Mammary epithelial cell (primary cell): ENCODE measurements at places on chromosomes 7 and 10. TPM values are rescaled to one million over a fixed set of nuclear protein-coding genes. Genes with fewer than 3 reads are reported as not detected.

Gene PHKG1
- polyA plus RNA-seq = 0.37 TPM

Gene ABCB8
- polyA plus RNA-seq = 31.7 TPM

Gene PCGF5
- 13.4 TPM for polyA plus RNA-seq

Gene ADRA2A
- not detected for polyA plus RNA-seq

- no peak for DNase-seq
Measured at GRCh38 chr7:45219130-45219529, 61.5 kb downstream of the RAMP3 start.

DNA sequence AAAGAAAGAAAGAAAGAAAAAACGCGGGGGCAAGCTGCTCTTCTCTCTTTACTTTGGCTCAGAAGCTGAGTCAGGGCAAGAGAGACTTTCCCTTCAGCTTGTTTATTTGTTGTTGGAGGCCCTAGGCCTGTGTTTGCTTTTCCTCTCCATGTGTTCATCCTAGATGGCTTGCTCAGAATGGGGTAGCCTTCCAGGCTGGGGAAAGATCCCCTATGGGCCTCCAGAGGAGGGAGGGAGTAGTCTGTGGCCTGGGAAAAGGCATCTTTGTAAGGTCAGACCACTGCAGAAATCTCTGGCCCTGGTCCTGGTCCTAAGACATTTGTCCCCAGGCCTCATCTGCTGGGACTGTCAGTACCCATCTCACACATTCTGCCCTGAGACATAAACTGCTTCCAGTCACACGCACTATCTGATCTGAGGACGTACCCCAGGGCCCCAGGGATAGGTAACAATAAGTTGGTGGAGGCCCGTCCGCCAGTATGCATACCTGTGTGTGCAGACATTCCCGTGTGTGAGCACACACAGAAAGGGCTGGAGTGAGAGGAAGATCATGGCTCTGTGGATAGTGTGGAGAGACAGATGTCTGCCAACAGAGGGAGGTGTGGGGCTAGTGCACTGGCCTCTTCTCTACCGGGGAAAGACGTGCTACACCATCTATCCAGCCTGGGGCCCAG lies 4.9 kb upstream of the SCD start:
- DNase-seq = peak; percentile 61

DNA sequence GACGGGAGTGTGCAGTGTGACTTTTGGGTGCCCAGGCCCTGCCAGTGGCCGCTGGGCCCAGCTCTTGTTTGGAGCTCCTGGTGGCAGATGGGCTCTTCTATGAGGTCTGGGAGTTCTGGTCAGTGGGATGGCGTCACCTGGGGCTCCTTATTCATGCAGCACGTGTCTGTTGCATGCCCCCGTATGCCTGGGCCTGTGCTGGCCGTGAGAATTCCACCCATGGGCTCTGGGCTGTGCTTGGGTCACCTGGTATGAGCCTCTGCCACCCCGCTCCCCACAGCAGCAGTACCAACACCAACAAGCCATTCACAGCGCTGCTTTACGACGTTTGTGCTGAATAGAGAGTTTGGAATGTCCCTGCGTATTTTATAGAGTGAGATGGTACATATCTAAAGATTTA lies 27.1 kb downstream of the INPP5A start:
- DNase-seq = no peak

- DNase-seq = peak; percentile 56
Measured at GRCh38 chr7:35993676-35994606, 159.1 kb upstream of the EEPD1 start.

DNA sequence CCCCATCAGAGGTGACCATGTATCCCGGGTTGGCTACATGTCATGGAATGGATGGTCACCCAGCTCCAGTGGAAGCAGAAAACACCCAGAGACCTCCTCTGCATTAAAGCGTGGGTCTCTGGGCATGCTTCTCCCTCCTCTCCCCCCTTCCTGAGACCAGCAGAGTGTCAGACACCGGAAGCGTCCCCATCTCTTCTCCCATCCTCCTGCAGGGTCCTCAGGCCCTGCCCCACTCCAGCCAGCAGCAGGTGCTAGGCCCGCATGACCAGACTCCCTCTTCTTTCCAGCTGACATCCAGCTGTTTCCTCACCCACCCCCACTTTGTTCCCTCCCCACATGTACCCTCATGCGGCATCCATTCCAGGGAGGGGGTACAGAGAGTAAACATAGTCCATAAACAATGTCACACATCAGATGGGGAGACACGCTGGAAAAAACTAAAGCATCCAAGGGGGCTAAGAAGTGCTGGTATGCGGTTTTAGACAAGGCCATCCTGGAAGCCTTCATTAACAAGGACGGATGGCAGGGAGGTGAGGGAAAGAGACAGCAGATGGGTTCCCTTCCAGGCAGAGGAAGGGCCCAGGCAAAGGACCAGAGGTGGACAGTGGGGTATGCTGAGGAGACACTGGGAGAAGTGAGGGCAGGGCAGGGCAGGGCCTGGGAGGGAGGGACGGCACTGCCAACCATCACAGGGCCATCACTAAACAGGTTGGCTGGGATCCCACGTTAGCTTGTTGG lies 12.5 kb upstream of the SLC18A3 start:
- DNase-seq = no peak

DNA sequence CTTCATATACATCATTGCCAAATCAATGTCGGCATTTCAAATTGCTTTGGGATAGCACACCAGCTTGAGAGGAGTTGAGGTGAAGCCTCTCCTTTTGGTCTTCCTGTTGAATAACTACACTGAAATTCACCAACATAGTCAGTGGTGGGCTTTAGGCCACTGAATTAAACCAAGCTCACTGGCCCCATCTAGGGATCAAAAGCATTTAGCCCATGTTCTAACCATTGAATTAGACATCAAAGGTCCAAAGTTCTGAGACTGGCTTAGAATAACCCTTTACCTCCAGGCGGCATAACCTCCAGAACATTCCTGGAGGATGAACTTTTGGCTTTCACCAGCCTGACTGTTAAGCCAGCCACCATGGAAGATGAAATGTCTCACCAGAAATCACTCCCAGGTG lies 54.6 kb downstream of the BPGM start:
- no peak for DNase-seq

DNA sequence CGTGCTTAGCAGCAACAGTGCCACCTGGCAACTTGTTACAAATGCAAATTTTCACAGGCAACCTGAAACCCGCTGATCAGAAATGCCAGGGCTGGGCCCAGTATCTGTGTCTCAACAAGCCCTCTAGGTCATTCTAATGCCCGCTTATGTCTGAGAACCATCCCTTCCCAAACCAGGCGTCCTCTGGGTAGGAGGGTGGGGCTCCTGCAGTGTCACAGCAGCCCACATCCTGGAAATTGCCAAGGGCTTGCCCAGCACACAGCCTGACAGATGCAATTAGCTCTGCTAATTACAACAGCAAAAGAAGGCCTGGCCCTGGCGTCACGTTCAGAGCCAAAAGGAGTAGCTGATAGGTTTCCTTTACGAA lies 15.9 kb downstream of the ITPRIP start:
- peak; percentile 92 for DNase-seq
